ENCODE measurements at places on chromosomes 13 and 19.

DNA sequence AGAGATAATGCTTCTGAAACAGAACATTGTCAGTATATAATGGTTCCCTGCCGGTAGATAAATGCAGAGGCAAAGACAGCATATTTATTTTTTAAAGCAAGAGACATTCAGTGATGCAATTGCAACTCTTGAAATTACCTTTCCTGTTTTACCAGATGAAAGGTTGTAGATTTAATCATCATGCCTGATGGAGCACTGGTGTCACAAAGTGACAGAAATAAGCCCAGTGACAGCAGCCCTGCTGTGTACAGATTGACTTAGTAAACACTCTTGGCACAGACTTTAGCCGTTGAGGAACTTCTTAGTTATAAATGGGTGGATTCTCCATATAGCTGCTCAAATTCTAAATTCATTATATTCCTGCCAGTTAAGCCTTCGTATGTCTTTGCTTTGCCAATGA, 172.5 kb downstream of the ITGBL1 start:
- DNase-seq = no peak

DNA sequence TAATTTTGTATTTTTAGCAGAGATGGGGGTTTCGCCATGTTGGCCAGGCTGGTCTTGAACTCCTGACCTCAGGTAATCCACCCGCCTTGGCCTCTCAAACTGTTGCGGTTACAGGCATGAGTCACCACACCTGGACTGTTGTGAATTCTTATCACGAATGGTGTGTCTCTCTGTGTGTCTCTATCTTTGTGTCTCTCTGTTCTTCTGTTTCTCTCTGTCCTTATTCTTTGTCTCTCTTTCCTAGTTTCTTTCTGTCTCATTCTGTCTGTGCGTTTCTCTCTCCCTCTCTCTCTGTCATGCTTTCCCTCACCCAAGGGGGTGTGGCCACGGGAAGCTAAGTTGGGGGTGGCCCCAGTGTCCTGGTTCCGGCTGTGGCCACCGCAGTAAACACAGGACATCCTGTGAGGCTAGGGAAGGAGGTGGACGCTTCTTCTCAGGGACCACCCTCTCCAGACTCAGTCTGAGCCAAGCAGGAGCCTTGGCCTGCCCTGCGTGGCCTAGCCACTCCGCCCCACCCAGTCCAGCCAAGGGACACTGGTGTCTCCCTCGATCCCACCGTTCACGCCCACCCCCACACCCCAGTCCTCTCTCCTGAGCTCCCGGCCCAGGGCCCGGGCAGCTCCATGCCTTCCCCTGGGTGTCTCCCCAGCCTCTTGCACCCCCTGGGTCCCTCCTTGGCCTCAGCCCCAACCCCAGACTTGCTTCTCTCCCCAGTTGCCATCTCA, 3.9 kb upstream of the PRX start:
- no peak for DNase-seq

- no peak for DNase-seq
Measured at GRCh38 chr19:3817761-3818160, 31.6 kb upstream of the MATK start.

- no peak for DNase-seq
Measured at GRCh38 chr19:52170863-52171320, 529 bp downstream of the ZNF836 start.

DNA sequence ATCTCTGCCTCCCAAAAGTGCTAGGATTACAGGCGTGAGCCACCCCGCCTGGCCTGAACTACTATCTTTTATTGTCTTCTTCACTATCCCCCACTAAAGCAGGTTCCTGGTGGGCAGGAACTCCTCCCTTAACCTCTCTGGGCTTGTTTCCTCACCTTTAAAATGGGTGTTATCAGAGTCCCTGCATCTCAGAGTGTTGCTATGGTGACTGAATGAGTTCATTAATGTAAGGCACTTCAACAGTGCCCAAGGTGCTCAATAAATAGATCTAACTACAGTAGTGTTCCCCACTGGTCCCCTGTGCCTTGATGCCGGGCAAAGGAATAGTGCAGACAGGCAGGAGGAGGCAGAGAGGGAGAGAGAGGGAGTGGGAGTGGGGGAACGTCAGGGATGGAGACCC, 20.5 kb downstream of the CCDC97 start:
- no peak for DNase-seq

DNA sequence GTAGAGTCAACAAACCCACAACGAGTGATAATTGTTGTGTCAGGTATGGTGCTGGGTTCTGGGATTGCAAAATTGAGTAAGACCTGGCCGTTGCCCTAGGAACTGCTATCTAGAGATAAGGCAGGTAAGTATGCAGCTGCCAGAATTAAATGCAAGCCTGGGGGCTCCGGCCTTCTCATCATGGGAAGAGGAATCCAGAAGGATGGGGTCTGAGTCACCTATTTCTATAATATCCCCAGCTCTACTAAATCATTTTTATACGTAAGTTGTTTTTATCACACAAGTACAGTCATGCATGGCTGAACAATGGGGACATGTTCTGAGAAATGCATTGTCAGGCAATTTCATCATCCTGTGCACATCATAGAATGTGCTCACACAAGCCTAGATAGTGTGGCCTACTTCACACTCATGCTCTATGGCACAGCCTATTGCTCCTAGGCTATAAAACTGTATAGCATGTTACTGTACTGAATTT, 203.0 kb downstream of the KLF5 start:
- no peak for DNase-seq

- DNase-seq = no peak
Measured at GRCh38 chr13:32390048-32390447, 37.9 kb downstream of the N4BP2L1 start.

DNA sequence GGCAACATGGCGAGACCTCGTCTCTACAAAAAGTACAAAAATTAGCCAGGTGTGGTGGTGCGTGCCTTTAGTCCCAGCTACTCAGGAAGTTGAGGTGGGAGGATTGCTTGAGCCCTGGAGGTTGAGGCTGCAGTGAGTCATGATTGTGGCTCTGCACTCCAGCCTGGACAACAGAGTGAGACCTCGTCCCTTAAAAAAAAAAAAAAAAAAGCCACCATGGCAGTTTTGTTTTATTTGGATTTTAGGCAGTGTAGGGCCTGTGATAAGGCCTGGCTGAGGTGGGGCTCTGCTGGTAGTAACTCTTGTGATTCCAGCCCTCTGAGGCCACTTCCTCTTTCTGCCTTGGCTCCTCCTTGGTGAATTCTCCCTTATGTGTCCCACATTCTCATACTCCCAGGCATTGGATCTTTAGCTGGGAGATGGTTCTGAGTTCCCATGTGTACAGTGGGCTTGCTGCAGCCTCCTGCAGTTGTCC, 39.2 kb downstream of the GATAD2A start:
- DNase-seq = no peak

DNA sequence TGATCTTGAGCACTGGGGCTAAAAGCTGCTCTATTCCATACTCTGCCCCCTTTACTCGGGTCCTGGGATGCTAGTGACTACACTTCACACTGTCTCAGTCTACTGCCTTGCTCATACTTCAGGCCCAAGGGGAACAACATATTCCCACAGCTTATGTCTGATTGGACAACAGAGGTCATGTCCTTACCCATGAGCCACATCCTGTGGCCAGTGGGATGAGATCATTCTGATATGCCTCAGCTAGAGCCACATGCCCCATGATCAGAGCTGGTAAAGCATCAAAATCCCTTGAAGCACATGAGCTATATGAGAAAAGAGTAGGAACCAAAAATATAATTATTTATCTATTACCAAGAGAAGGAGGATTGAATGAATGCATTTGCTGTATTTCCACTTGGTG, 290.1 kb upstream of the TSHZ3 start:
- no peak for DNase-seq

DNA sequence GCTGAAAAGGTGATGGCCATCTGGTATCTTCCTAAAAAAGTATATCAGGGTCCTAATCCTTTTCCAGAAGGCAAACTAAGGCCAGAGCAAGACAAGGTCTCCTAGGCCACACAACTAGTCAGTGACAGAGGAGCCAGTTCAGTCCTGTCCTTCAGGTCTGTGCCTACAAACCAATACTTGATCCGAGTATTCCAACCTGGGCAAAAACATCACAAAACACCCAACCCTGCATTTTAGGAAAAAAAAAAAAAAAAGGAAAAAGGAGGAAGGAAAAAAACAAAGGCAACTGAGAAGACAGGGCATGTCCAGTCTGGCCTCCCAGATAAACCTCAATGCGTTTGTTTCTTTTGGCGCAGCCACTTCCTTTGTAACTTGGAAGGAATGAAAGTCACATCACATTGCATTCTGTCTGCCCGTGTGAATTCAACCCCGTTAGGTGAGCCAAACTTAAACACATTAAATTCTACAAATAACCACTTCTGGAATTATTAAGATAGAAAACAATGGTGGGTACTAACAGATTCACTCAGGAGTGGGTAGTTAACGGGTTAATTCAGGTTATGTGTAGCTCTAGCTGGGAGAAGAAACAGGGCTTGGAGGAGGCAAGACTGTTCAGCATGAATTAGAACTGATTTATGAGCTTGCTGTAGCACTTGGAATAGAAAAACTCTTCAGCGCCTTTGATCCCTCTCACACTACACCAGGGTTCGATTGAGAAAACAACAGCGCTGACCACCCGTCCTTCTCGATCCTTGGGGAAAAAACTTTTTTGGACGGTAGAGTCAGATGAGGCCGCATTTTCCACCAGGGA, 43.0 kb upstream of the HNRNPA1L2 start:
- DNase-seq = no peak

DNA sequence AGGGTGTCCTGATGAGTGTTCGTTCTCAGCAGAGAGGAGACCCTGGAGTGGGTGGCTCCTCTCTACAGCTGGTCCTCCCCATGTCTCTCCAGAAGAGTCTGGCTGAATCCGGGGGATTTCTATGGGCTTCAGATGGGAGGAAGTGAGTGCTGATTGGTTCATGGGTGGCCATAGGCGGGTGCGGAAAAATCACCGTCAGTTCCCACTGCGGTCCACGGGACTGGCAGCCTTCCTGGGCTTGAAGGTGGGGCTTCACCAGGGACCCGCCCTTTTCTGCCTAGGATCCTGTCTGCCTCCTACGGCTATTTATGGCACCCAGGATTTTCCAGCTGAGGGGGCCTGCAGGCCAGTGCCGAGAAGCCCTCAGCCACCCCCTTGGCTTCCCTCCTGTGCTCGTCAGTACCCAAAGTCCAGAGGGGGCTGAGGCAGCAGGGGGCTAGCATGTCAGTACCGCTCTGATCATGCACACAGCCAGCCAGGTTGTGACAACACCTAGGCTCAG, 18.4 kb downstream of the CPB2 start:
- no peak for DNase-seq

- DNase-seq = no peak
Measured at GRCh38 chr13:107185889-107186288, 618.0 kb upstream of the ARGLU1 start.

DNA sequence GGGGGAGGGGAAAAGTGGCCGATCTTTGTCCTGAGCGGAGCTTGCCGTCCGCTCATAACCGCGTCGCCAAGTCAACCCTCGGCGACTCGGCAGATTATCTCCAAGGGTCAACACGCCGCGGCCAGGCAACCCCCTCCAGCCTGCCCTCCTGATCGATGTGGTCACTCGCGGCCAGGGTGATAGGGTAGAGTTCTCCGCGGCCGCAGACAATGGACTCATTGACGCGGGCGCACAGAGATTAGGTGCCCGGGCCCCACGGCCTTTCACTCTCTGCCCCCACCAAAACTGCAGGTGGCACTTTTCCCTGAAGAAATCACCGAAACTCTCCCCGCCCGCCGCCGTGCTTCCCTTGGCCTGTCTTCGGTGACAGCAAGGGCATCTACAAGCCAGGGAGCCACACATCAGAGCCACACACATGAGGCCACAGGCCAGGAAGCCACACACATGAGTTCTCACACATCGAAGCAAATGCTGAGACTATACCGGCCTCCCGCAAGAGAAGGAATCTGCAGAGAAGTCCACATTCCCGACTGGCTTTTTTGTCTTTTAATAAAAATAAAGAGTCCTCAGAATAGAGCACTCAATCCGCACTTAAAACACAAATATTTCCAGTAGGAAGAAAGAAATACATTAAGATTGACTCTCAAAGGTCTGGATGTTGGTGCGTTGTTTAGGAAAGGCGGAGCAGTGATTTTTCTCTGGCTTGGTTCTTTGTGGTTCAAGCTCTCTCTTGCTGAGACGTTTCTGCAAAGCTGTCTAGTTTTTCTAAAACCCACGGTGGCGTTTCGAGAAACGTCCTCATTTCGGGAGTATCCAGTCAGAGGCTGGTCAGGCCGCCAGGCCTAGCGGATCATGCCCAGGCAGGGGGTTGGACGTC, 1.5 kb upstream of the PDX1 start:
- no peak for DNase-seq

DNA sequence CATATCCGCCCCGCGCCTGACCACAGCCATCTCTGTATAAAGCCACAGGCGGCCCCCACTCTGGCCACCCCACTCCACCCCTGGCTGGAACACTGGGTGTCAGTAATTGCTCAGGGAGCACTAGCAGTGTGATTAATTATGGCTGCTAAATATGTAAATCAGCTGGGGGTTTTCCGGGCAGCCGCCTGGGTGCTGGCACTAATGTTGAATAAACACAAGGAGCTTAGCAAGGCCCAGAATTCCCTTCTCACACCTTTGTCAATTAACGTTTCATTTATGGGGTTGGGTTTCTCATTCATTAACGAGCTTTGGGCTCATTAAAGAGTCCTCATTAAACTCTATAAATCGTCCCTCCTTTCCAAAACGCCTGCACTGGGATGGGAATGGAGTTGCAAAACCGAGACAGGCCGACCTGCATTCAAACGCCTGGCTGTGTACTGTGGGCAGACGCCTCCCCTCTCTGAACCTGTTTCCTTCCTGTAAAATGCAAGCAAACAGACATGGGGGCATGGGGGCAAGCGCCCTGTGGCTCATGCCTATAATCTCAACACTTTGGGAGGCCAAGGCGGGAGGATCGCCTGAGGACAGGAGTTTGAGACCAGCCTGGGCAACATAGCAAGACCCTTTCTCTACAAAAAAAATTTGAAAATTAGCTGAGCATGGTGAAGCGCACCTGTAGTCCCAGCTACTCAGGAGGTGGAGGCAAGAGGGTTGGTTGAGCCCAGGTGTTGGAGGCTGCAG, 17.7 kb upstream of the OLFM2 start:
- DNase-seq = no peak

DNA sequence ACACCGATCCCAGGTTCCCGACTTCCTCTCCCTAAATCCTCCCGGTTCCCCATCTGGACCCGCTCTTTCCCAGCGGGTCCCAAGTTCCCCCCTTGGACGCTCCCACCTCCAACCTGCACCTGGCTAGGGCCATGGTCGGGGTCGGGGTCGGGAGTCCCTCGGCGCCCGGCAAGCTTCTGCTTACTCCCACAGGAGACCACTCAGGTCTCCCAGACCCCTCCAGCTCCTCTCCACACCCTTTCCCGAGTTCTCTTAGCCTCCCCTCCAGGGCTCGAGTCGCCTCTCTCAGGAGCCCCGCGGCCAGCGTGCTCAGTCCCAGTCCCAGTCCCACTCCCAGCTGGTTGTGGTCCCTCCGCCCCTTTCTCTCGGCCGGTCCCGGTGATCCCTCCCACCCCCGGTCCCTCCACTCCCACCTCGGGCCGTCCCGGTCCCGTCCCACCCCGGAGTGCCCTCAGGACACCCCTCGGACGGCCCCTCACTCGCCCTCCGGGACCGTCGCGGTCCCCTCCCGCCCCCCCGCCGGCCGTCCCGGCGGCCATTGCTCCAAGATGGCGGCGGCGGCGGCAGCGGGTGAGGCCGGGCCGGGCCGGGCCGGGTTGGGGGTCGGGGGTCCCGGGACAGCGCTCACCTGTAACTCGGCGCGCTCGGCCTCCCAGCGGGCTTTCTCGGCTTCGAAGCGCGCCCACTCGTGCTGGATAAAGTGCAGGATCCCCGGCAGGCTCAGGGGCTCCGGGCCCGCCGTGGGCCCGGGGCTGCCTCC, at the start of gene FKRP:
FKRP (plus strand) TSS at position 537 of the 760 bp plus-strand sequence. CDS start 9,394 bp downstream, outside the sequence.
- DNase-seq = no peak

All from T-helper 17 cell (primary cell).